ENCODE measurements at places on chromosomes 4 and X.

DNA sequence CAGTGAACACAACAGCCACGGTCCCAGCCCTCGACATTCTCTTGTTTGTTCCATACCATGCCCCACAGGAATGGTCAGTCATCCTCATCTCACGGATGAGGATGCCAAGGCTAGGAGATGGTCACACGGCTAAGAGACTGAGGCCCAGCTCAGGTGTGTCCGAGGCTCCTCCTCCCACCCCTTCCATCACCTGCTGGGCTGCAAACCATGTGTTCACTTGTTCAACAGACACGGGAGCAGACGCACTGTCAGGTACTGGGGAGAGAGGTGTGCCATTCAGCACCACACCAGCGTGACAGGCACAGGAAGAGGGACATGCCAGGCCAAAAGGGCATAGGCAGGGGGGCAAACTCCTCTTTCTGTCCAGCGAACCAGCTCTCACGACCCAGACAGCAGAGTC is 45.9 kb downstream of the ABLIM2 start:
- DNase-seq: no peak
- H3K4me3 ChIP-seq: no peak overlapping the region
- no peaks in the 10 kb centered on the region for H3K36me3 ChIP-seq
- no peaks in the 10 kb centered on the region for H3K27me3 ChIP-seq
- H3K4me1 ChIP-seq: peaks cover 5% of the 10 kb centered on the region
- H3K27ac ChIP-seq: no peak overlapping the region

DNA sequence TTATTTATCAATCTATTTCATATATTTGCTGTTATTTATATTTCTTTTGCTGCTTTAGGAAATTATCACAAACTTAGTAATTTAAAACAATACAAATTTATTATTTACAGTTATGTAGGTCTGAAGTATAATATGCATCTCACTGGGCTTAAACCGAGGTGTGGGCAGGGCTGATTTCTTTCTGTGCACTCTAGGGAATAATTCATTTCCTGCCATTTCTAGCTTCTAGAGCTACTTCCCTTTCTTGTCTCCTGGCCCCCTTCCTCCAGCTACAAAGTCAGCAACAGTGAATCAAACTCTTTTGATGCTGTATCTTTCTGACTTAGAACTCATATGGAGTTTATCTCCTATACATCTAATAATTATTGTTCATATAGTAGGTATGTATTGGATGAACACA is 303.5 kb upstream of the ARSJ start:
- H3K27me3 ChIP-seq: no peaks in the 10 kb centered on the region
- no peaks in the 10 kb centered on the region for H3K4me1 ChIP-seq
- H3K27ac ChIP-seq: no peak overlapping the region
- DNase-seq: no peak

DNA sequence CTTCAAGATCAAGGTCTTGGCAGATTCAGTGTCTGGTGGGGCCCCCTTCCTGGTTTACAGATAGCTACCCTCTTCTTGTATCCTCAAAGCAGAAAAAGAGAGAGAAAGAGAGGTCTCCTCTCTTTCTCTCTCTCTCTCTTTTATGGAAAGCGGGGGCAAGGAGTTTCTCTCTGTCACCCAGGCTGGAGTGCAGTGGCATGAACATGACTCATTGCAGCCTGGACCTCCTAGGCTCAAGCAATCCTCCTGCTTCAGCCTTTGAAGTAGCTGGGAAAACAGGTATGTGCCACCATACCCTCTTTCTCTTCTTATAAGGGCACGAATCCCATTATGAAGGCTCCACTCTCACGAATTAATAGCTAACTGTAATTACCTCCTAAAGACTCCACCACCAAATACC is 20.2 kb downstream of the RAB9B start:
- no peak overlapping the region for H3K27ac ChIP-seq
- DNase-seq: no peak
- H3K4me1 ChIP-seq: no peaks in the 10 kb centered on the region
- no peaks in the 10 kb centered on the region for H3K36me3 ChIP-seq

DNA sequence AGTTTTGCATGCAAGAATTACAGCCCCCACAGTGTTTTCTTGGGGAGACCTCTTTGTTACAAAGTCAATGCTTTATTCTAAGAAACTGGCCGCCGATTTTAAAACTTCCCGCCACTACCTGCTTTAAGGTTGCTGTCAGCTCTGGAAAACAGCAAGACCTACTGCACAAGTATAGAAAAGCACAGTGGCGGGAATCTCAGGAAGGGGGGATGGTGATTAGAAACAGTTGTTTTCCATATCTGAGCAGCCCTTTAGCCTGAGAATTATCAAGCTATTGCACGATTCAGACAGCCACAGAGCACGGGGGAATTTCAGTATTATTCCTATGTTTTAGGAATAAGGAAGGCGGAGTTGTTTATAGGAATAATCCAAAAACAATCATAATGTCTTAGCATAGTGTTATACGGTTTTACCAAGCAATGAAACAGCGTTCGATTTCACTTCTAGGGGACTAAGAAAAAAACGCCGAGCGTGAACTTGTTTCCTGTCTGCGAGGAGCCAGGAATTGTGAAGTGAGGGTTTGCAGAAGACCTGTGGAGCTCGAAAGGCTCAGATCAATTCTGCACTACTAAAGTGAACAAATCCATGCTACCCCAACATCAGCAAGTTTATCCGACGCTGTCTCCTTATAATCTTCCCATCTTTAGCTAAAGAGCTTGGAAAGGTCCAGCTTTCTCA is 81.3 kb downstream of the HMGN5 start:
- H3K4me1 ChIP-seq: no peaks in the 10 kb centered on the region
- peak overlapping the region; percentile 32 for H3K27ac ChIP-seq
- no peaks in the 10 kb centered on the region for H3K36me3 ChIP-seq
- H3K27me3 ChIP-seq: no peaks in the 10 kb centered on the region
- no peak for DNase-seq

DNA sequence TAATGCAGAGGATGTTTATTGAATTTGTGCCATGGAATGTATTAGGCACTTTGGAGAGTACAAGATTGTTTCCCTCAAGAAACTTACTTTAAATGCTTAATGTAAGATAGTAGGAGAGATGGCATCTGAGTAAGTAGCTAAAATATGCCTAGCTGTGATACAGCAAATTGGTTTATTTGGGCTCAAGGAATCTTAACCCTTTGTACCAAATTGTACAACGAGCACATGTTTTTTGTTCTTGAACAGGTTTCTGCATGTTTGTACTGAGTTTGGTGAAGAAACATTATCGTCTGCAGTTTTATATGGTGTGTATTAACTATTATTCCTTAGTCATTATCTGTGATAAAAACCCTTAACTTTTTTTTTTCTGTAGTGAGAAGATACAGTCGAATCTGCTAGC is 48.6 kb downstream of the CDS1 start:
- no peak overlapping the region for H3K4me3 ChIP-seq
- no peak for DNase-seq
- H3K36me3 ChIP-seq: no peaks in the 10 kb centered on the region
- no peaks in the 10 kb centered on the region for H3K4me1 ChIP-seq
- no peak overlapping the region for H3K27ac ChIP-seq
- no peaks in the 10 kb centered on the region for H3K27me3 ChIP-seq

DNA sequence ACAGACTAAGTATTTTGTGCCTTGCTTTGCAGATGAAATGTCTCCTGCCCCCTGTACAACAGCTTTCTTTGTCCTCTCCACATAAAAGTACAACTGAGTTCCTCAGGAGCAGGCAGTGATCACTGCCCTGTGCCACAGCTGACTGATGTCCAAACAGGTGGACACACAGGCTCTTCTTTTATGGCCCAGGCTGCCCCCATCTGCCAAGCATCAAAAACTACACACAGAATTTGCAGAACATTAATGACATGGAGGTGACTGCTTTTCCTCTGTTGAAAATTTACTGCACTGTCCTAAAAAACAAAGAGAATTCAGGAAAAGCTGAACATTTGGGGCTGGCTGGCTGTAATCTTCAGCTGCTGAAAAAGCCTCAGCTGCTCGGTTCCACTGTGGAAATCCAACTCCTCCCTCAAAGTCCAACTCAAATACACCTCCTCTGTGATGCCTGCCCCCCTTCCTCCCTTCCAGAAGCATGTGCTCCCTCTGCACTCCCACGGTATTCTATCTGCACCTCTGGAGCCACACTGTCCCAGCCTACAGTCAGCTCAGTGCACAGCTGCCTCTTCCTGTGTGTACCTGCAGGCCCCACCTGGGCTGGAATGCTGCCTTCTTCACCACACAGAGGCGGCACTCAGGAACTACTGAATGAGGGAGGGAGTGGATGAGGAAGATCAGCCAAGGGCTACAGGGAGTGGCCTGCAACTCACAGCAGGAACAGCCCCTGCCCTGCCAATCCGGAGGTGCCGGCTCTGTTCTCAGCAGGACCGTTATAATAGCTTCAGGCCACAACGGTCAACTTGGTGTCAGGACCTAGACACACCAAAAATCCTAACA is 10.3 kb downstream of the AFAP1 start:
- H3K27me3 ChIP-seq: no peaks in the 10 kb centered on the region
- H3K4me1 ChIP-seq: peaks cover 9% of the 10 kb centered on the region
- H3K4me3 ChIP-seq: no peak overlapping the region

DNA sequence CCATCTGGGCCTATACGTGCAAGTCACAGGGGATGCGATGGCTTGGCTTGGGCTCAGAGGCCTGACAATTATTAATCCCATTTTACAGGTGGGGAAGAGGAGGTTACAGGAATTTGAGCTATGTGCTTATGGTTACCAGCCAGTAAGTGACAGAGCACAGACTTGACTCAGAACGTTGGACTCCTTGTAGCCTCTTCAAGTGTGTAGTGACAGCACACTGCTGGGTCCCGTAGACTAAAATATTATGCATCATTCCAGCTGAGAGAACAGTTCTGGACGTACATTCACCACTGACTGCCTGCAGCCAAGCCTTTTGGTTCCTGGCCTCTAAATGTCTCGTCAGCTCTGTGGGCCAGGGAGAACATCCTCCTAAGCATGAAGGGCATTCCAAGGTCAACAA is 314.5 kb downstream of the GPAT3 start:
- H3K27ac ChIP-seq: no peak overlapping the region
- no peaks in the 10 kb centered on the region for H3K36me3 ChIP-seq

DNA sequence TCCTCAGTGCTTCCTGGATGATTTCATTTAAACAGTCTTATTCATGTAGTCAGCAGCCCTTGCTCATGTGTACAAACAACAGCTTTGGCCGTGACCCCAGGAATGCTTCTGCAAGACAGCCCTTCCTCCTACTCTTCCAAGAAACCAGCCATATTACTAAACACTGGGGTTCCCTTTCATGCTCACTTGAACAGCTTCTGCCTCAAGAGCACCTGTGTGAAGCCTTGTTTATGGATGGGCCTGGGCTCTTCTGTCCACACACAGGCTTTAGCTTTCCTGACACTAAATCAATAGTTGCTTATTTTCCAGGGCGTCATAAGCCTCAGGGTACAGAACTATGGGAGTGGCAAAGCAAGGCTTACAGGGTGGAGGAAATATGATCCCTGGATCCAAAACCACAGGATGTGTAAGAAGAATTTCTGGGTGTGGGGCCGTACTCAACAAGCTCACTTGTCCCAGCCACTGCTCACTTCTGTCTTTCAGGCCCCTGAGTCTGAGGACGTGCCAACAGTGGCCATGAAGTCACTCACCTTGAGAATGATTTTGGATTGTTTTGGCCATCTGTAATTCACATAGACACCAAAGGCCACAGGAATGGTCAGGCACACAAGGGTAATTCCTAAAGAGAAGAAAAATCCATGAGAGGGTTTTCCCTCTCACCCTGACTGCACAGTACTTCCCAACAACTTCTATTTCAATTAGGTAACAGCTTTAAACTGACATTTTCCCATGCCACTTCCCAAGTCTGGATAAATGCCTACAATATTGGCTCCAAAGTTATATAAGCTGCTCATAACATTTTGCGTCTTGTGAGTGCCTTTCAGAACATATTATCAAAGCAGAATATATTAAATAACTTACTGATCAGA is 17.7 kb downstream of the SLC10A6 start:
- H3K27ac ChIP-seq: no peak overlapping the region
- H3K4me1 ChIP-seq: peaks cover 2% of the 10 kb centered on the region
- DNase-seq: no peak
- no peak overlapping the region for H3K4me3 ChIP-seq

All from neuronal stem cell (in vitro differentiated cells).